COLO829 (cell line): ENCODE measurements at places on chromosomes 7 and 10.

- DNase-seq, result no peak
Measured at GRCh38 chr7:22386865-22387264, 29.9 kb upstream of the RAPGEF5 start.

GRCh38 chr10:132648072-132648850 is 110.7 kb downstream of the INPP5A start:
- DNase-seq, result no peak

- peak; percentile 32 for DNase-seq
Measured at GRCh38 chr10:28250782-28251181, 52.1 kb downstream of the MPP7 start.

DNA sequence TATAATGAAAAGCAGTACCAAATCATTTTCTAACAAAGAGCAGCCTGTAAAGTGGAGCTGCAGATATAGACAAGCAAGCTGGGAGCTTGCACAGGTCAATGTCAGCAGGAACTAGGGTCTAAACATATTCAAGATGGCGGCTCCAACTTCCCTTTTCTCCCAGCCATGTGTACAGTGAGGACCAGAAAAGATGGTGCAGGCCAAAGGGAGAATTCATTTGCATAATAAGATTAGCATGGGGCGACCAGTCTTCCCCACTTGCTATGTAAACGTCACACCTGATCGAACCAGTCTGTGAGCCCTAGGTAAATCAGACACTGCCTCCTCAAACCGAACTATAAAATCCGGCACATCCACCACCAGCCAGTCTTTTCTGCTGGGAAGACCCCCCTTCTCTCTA is 4.4 kb upstream of the RAPGEF5 start:
- no peak for DNase-seq

GRCh38 chr10:5619362-5620211 is 46.8 kb downstream of the ASB13 start:
- no peak for DNase-seq

DNA sequence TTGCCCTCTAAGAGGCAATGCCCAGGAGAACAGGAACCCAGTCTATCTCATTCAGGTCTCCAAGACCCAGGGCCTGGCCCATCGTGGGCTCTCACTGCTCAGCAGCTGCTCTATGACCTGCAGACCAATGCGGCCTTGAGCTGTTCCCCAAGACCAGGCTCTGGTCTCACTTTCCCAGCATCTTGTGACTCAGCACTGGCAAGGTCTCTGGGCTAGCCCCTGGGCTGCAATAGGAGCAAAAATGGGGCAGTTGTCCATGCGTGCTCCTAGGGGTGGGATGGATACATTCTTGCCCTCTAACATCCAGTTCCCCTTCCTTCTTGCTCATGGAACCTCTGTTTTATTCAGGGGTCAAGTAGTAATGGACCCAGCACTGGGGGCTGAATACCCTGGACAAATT is 13.5 kb downstream of the GCK start:
- DNase-seq, result no peak

DNA sequence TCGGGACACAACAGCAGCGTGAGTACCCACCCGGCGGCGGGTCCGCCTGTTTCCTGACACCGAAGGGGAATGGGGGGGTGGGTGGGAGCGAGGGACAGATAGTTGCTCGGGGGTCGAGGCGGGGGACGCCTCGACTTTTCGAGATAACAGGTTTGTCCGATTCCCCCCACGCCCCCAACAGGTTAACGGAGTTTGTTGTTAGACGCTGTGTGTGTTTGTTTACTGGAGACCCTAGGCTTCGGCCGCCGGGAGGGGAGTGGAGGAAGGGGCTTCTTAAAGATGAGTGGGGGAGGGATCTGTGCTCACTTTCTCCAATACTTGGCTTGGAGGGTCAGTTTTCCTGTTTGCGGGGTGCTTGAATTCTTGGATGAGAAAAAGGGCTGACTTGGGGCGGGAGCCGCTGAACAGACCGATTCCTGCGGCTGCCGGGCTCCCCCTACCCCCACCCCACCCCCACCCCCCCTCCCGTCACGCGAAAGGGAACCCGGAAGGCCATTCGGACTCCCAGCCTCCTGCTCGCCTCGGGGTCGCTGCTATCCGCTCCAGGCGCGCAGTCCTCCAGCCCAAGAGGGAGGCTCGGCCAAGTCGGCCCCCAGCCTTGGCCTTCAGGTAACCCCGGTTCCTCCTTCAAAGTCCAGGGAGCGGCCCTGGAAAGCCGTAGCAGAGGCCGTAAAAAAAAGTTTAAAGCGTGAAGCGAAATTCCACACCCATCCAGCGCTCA is 1.0 kb downstream of the SORCS3 start:
- no peak for DNase-seq

DNA sequence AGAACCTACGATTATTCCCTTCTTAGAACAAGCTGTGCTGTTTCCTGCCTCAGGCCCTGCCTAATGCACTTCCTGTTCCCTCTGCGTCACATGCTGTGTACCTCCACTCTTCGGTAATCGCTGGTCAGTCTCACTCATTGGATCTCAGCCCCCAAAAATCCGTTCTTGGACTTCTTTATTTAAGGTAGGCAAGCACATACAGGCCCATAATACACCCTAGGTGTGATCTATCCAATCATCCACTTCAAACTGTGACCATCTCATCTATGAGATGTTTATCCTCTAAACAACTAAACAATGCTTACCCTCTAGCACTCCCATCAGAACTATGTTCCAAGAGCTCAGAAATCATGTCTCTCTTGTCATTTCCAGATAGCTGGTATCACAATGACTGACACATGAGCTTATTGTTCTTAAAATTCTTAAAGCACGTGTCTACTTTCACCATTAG is 83.9 kb downstream of the CADPS2 start:
- peak; percentile 36 for DNase-seq

DNA sequence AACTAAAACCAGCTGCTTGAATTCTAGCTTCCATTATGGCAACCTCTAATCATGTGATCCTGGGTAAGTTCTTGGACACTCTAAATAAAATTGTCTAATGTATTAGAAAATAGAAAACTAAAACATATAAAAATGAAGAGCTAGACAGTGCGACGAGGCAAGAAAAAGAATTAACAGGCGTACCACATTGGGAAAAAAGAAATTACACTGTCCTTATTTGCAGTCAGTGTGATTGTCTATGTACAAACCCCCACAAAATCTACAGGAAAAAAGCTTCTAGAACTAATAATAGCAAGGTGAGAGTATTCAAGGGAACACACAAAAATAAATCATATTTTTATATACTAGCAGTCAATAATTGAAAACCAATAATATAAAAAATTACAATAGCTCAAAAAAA is 625.6 kb upstream of the MKI67 start:
- no peak for DNase-seq

- no peak for DNase-seq
Measured at GRCh38 chr7:74483402-74484336, 30.0 kb downstream of the GTF2IRD1 start.

- DNase-seq, result no peak
Measured at GRCh38 chr10:47320812-47321211, 1.4 kb upstream of the GDF2 start.

- DNase-seq, result peak; percentile 85
Measured at GRCh38 chr7:94289071-94289470, 105.6 kb upstream of the COL1A2 start.

DNA sequence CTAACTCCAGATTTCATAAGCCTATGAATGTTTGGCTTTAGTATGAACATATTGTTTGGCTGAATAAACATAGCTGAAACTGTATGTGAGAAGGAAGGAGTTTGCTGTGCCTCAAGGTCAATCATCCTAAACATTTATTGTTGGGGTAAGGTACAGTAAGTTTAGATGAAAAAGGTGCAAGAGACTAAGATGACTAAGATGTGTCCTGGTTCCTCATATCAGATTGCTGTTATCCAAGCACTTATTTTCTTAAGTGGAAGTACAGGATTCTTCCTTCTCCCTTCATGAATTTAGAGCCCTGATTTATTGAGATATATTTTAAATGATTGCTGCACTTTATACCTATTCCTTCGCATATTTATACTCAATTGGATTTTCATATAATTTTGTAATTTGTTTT is 12.2 kb downstream of the MDFIC start:
- DNase-seq, result no peak

GRCh38 chr7:122546496-122546895 is 152.4 kb downstream of the RNF133 start:
- DNase-seq, result no peak

DNA sequence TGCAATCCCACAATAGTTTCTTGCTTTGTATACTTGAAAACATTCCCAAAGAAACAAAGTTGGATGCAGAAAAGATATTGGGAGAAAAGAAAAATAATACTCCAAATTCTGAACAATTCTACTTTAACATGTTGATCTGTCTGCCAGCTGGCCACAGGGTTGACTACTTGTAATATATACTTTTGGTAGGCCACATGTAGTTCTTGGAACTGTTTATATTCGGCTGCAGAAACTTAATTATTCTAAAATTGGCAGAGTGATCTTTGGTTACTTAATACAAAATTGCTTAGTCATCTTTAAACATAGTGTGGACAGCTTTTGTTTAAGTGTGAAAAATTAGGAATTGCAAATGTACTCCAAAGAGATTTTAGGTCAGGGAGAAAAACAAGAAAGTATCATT is 76.0 kb downstream of the CALD1 start:
- DNase-seq, result no peak

DNA sequence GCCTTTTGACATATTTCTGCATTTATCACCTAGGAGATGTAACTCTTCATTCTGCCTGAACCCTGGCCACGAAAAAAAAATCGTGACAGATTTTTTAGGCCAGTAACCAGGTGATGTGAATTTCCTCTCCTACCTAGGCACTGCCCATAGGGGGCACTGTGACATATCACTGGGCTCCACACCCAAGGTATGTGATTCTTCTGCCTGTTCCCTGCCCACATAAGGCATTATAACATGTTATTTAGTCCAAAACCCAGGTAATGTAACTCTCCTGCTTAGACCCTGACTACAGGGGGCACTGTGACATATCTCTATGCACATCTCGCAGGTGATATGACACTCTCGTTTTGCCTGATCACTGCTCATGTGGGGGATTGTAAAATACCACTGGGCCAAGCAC is 29.5 kb upstream of the ZNF107 start:
- no peak for DNase-seq

DNA sequence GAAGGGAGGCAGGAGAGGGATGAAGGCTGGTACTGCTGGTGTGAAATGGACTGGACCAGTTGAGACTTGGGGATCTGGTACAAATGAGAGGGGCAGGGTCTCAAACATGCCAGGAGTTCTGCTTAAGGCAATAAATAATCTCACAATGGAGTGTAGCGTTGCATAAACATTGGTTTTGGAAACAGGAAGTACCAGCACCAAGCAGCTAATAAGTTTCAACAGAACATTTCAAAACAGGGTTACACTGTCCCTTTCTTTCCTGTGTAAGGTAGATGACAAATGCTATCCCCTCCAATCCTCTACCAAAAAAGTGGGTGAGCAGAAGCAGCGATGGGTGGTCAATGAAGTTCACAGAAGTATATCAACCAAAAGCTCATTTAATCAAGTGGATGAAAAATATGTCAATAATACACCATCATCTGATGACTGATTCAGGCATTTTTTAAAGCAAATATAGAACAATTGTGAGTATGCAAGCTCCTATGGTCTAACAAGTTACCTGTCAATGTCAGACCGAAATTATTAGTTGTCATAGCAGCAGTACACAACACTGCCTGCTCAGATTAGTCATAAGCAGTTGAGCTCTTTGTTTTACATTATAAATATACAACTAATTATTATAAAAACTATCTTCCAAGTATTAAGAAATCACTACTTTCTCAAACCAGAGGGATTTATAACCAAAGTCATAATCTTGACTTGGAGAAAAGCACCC is 220.0 kb downstream of the FAM107B start:
- DNase-seq, result no peak

DNA sequence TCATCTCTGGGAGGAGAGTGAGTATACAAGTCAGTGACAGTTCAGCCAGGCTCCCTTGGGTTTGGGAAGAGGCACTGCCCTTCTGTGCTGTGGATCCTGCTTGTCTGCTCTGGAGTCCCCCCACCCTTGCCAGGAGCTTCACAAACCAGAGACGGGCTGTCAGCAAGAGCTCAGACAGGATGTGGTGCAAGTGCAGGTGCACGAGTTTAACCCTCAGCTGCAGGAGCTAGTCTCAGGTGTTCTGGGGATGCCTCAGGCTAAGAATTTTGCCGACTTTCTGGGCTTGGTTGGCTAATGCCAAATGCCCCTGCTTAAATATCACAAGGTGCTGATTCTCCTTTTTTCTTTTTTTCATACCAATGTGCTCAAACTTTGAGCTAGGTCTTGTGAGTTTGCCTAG is 22.3 kb downstream of the ZNF783 start:
- no peak for DNase-seq

GRCh38 chr10:37490266-37490665 is 364.9 kb downstream of the ANKRD30A start:
- peak; percentile 10 for DNase-seq

DNA sequence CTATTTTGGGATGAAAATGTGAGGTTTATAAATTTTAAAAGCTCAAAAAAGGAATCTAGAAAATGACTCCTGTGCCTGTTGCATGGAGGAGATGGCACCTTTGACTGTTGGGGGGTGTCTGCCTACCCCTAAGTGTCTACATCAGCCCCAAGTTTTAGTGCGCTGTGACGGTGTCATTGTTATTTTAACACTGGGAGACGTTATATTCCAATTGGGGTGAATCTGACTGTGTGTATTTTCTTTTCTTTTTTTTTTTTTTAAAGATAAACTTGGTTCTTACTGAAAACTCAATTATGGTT is 517 bp downstream of the SRGN start:
- no peak for DNase-seq

- DNase-seq, result peak; percentile 79
Measured at GRCh38 chr7:130560972-130561371, 69.1 kb downstream of the MEST start.

GRCh38 chr7:100137851-100138760 is 10.6 kb upstream of the LAMTOR4 start:
- no peak for DNase-seq

GRCh38 chr10:16976803-16977202 is 152.8 kb downstream of the CUBN start:
- DNase-seq, result no peak

GRCh38 chr7:88599528-88599927 is 160.0 kb upstream of the ZNF804B start:
- no peak for DNase-seq

- no peak for DNase-seq
Measured at GRCh38 chr10:30897048-30897447, 134.6 kb downstream of the ZNF438 start.

GRCh38 chr7:4010923-4011656 is 671.0 kb upstream of the FOXK1 start:
- no peak for DNase-seq
